ENCODE measurements at places on chromosomes 13 and 19. TPM values are rescaled to one million over a fixed set of nuclear protein-coding genes. Genes with fewer than 3 reads are reported as not detected.

The RAX2 gene
- not detected for total RNA-seq

The GGN gene
- 0.74 TPM for total RNA-seq

The ZNF555 gene
- total RNA-seq = 6.8 TPM

The CACNG6 gene
- not detected for total RNA-seq

The TMEM221 gene
- 5.4 TPM for total RNA-seq

The ZNF799 gene
- total RNA-seq = 5.2 TPM

The MAST1 gene
- total RNA-seq = 3.0 TPM

The ZNF560 gene
- total RNA-seq = not detected

The C19orf81 gene
- total RNA-seq = not detected

The CCNA1 gene
- total RNA-seq = 0.42 TPM

The CGB5 gene
- total RNA-seq = not detected

The ZNF112 gene
- total RNA-seq = 5.0 TPM

The HIPK4 gene
- total RNA-seq = 0.17 TPM

The ALG5 gene
- total RNA-seq = 55.0 TPM

The SIAH3 gene
- total RNA-seq = 0.12 TPM

The FBXO27 gene
- 3.8 TPM for total RNA-seq

The SHISA2 gene
- total RNA-seq = 0.47 TPM

The LILRA1 gene
- 2.5 TPM for total RNA-seq

The CDC42EP5 gene
- 13.4 TPM for total RNA-seq

The LILRB5 gene
- 39.0 TPM for total RNA-seq

The AMER2 gene
- total RNA-seq = 0.70 TPM

The JSRP1 gene
- total RNA-seq = not detected

The ZNF506 gene
- total RNA-seq = 38.6 TPM

The ZNF181 gene
- 16.1 TPM for total RNA-seq

The FBXO17 gene
- 11.6 TPM for total RNA-seq

The KMT5C gene
- total RNA-seq = 23.7 TPM

The AKT2 gene
- 49.2 TPM for total RNA-seq

The LINGO3 gene
- total RNA-seq = not detected

The IGFL2 gene
- total RNA-seq = not detected

The URAD gene
- total RNA-seq = not detected

The CBY2 gene
- not detected for total RNA-seq

The ZNF665 gene
- total RNA-seq = 5.5 TPM

The TNFSF13B gene
- total RNA-seq = 29.5 TPM

The ZNF93 gene
- total RNA-seq = 2.6 TPM

The ATP8A2 gene
- 12.7 TPM for total RNA-seq

The OR7D2 gene
- total RNA-seq = 0.07 TPM

The ZIK1 gene
- 9.4 TPM for total RNA-seq

The GPR4 gene
- total RNA-seq = 0.55 TPM

The ABHD13 gene
- total RNA-seq = 10.0 TPM

The PRRG2 gene
- total RNA-seq = 0.28 TPM

The KRTDAP gene
- total RNA-seq = not detected

The N4BP2L1 gene
- total RNA-seq = 12.5 TPM

The SYDE1 gene
- 30.6 TPM for total RNA-seq

The MISP3 gene
- total RNA-seq = 13.5 TPM

The CPB2 gene
- not detected for total RNA-seq

The MAP4K1 gene
- 5.2 TPM for total RNA-seq

The CADM4 gene
- 16.6 TPM for total RNA-seq

Data from adrenal gland (tissue), 19 donors.